ENCODE measurements at places on chromosomes 13 and 19. TPM values are rescaled to one million over a fixed set of nuclear protein-coding genes. Genes with fewer than 3 reads are reported as not detected.

CD70 gene
- not detected for total RNA-seq

SERP2 gene
- total RNA-seq: 8.0 TPM

HRC gene
- 0.65 TPM for total RNA-seq

SLITRK6 gene
- 0.39 TPM for total RNA-seq

ATP4B gene
- not detected for total RNA-seq

ZGLP1 gene
- 0.46 TPM for total RNA-seq

ZNF813 gene
- total RNA-seq: 3.6 TPM

ERFL gene
- 0.07 TPM for total RNA-seq
